Left lung (tissue), 14 donors: ENCODE measurements at places on chromosomes 7 and 10. TPM values are rescaled to one million over a fixed set of nuclear protein-coding genes. Genes with fewer than 3 reads are reported as not detected.
A peak's percentile ranks its signal among the peaks of the same experiment; 100 is the strongest.

The SFXN4 gene
- polyA plus RNA-seq: 34.2 TPM

- DNase-seq: no peak
These were observed 1.2 kb upstream of the PGAM2 start for GRCh38 chr7:44066494-44067063.

- peak; percentile 85 for DNase-seq
These were observed 56.4 kb upstream of the ECHDC3 start for GRCh38 chr10:11685787-11686218.

DNA sequence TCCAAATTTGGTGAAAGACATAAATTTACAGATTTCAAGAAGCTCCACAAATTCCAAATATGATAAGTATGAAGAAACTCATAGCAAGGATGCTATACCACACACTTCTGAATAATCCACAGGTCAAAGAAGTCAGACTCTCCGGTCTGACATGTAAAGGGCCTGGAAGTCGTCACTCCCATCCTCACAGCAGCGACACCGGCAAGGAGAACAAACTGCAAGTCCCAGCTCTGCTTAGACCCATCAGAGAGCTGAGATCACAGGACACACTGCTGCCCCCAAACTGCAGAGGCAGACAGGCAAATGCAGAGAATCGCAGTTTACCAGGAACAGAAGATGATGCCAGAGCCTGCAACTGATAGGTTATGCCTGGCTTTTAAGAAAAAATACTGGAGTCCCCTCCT lies 62.0 kb downstream of the AMZ1 start:
- DNase-seq: no peak
